Central memory CD4-positive, alpha-beta T cell (primary cell): ENCODE measurements at places on chromosomes 2 and 18.

GRCh38 chr18:60266558-60266957 is 106.0 kb downstream of the MC4R start:
- DNase-seq: no peak

DNA sequence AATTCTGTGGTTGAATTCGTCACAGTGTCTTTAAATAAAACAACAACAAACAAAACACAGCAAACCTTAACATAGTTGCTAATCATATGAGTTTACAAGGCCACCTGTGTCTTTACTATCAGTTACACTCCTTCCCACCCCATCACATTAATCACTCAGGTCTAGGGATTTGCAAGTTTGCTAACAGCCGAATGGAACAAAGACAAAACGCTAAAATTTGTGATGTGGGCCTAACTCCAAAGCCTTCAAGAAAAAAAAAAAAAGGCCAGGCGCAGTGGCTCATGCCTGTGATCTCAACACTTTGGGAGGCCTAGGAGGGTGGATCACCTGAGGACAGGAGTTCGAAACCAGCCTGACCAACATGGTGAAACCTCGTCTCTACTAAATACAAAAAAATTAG is 566 bp upstream of the POLI start:
- no peak for DNase-seq

DNA sequence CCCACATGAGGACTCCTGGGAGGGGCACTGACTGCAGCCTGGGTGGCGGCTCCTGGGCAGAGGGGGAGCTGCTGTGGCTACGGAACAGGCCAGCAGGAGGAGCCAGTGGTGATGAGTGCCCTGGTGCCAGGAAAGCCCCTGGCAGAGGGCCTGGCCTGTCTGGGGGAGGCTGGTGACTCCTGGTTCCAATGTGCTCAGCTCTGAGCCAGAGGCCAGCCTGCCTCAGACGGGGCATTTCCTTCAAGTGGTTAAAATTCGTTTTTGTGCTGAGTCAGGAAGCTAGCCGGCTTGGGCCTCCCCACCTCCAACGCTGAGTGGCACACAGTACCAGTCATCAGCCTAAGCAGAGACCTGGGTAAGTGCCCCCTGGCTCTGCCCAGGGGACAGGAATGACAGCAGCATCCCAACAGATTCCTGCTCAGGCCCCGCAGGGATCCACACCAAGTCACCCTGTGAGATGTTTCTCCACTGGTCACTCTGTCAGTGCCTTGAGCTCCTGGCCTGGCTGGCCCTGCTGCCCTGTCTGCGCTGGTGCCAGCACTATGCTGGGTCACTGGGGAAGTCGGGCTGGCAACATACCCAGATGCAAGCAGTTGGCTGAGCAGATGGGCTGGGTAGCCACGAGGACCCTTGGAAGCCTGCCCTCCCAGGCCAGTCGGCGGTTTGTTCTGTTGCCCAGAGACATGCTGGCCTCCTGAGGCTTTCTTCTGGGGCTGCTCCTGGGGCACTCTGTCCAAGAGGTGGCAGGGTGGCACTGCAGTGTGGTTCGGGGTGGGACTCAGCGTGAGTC is 7.1 kb upstream of the KLF11 start:
- DNase-seq: peak; percentile 32

GRCh38 chr2:138030459-138030858 is 66.2 kb downstream of the HNMT start:
- DNase-seq: no peak

- no peak for DNase-seq
Observed at GRCh38 chr2:217740178-217740577, 262.6 kb downstream of the TNS1 start.

DNA sequence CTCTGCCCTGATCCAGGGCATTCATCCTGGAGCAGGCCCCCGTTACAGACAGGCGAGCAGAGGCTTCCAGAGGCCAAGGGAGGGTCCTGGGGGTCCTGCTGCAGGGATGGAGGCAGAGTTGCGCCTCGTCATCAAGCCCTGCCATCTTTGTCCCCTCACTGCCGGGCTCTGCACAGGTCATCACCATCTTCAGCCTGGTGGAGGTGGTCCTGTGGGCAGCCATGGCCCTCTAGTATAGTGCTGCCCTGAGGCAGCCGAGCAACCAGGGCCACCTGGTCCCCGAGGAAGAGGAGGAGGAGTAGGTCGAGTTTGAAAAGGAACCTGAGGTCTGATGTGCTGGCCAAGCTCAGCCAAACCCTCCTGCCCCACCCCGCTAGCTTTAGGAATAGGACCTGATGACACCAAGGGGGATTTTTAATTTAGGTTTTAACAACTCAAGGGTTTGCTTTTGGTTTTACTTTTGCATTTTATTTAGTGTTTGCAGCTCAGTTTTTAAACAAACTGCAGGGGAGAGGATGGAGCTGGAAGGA is 8.8 kb upstream of the ALPI start:
- DNase-seq: no peak

DNA sequence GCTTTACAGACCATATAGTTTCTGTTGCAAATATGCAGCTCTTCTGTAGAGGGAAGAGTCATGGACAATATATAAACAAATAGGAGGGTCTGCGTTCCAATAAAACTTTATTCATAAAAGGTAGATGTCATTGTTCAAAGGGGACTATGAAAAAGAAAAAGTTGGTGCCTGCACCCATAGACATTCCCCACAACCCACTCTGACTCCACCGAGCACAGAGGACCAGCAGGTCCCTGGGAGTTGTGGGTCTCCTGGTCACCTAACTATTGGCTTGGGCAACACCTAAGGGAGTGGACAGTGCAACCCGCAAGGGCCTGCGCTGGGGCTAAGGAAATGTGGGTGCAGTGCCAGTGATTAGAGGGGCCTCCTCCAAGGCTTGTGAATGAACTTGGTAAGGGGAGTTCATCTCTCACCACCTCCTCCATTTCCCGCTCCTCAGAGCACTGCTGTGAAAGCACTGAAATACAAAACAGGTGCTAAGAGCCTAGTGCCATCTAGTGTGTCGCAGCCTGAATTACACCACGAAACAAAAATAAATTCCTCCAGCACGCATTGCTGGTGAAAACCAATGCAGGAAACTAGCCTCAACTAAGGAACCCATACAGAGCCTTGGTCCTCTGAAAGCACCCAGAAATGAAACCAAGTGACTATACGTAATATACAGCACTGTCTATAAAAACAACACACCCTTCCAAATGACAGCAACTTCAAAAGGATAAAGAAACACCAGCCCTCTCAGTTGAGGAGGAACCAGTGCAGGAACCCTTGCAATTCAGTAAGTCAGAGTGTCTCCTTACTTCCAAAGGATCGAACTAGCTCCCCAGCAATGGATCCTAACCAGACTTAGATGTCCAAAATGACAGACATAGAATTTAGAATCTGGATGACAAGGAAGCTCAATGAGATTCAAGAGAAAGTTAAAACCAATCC is 166.6 kb downstream of the RNF144A start:
- no peak for DNase-seq

DNA sequence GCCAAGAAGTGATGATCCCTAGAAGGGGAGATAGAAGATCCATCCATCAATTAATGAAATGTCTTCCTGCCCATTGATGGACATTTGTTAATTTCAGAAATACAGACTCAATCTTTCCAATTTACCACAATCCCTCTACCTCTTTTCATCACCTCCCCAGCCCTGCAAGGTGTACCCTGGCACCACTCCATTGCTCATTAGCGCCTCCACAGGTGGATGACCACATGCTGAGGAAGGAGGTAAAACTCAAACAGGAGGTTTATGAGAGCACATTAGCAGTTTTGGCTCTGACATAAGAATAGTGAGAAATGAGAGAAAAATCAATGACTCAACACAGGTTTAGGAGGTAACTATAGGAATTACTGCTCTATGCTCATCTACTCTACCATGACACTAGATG is 208.0 kb downstream of the C1D start:
- no peak for DNase-seq

- DNase-seq: peak; percentile 26
Observed at GRCh38 chr18:22346401-22346952, 71.2 kb downstream of the CTAGE1 start.

DNA sequence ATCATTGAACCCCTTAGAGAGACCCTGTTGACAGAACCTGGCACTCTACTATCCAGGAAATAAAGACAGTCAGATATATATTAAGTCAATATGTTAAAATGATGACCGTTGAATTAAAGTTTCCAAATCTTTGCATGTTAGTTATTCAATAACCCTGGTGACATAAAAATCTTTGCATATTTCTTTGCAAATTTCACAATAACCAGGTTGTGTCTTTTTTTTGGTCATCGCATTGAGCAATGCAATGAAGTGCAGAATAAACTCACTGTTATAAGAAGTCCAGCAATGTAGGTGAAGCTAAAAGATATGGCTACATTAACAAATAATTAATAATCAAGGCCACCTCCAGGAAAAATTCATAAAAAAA is 596.9 kb downstream of the NYAP2 start:
- DNase-seq: no peak

DNA sequence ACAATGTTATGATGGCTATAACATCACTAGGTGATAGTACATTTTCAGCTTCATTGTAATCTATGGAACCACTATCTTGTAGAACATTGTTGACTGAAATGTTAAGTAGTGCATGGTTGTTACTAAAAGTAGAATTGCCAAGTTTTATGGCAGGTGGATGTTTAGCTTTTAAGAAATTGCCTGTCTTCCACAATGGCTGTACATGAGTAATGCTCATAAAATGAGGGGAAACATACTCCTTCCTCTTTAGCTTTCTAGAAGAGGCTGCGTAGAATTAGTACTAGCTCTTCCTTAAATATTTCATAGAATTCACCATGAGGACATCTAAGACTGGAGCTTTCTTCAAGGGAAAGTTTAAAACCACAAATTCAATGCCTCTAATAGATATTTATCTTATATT is 161.0 kb downstream of the TPGS2 start:
- DNase-seq: no peak

GRCh38 chr18:71168557-71169145 is 879.8 kb downstream of the SOCS6 start:
- DNase-seq: no peak

DNA sequence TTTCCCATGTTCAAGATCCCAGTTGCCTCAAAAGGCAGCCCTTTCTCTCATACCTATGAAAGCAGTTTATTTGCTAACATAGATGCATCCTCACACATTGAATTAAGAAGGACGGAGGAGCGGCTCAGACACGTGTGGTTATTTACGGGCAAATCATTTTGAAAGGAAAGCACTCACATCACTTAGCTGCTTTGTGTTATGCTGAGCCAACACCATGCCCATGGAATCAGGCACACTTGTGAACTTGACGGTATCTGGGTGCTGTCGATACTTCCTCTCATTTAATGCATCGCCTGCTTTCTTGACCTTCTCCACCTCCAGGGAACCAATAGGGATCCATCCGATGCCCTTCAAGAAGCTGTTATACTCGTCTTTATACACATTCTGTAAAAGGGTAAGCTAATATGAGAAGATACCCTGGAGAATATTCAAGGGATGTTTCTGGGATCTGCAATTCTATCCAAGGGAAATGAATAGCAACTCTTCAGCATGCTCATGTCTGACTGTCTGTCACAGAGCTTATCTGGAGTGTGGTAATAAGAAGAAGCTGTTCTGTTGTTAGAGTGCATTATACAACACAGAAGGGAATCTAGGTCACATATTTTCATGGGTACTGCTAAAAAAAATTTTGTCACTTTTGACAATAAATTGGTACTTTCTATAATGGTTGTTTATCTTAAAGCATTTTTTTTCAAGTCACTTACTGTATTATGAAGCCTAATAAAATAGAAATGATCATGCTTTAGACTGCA is 63.3 kb downstream of the NEB start:
- no peak for DNase-seq

GRCh38 chr2:238127165-238128060 is 11.1 kb upstream of the KLHL30 start:
- no peak for DNase-seq

DNA sequence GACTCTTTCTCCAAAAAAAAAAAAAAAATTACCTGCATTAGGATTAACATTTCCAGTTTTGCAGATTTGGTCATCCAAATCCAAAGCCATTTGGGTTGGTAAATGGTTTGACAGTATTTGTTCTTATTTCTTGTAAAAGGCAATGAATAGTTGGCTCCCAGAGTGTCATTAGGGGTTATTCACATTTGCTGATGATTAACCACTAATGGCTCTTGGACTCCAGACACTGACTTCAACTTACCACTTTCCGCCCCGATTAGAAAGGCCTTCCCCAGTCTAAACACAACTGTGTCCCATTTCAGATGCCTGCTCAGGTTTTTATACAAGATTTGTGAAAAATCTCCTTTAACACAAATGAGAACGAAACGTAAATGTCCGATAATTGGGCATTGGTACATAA is 9.6 kb upstream of the TGIF1 start:
- no peak for DNase-seq

DNA sequence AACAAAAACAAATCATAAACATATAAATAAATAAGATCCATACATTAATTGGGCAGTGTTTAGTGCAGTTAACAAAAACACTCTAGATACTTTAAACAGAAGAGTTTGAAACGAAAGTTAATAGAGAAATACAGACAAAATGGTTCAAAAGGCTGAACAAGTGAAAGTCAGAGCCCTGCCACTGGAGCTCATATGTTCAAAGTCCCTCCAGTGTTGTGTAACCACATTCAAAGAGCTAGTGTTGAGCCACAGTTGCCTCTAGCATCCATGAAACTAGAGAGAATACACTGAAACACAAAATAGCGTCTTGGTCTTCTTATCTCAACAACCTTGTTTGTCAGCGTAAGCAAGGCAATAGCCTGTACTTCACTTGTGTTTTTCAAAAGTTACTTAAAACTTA is 1309.8 kb upstream of the NRXN1 start:
- DNase-seq: no peak

GRCh38 chr2:173258701-173259100 is 96.0 kb upstream of the CDCA7 start:
- no peak for DNase-seq

GRCh38 chr18:50961974-50962373 is 5.9 kb upstream of the ELAC1 start:
- no peak for DNase-seq

DNA sequence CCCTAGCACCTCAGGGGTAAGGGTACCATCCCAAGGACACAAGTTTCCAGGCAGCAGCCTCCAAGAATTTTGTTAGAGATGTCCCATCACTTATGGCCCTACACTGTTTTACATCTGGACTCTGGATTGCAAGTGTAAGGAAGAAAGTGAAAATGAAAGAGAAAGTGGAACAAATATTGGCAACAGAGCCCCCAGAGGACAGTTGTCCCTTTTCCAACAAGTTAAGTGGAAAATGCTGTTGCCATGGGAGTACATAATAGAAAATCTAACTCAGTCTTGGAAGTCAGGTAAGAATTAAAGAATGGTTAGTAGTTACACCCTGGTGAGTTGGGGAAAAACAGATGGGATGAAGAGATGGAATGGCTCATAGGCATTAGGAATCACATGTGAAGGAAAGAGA is 50.6 kb downstream of the TTC21B start:
- no peak for DNase-seq

DNA sequence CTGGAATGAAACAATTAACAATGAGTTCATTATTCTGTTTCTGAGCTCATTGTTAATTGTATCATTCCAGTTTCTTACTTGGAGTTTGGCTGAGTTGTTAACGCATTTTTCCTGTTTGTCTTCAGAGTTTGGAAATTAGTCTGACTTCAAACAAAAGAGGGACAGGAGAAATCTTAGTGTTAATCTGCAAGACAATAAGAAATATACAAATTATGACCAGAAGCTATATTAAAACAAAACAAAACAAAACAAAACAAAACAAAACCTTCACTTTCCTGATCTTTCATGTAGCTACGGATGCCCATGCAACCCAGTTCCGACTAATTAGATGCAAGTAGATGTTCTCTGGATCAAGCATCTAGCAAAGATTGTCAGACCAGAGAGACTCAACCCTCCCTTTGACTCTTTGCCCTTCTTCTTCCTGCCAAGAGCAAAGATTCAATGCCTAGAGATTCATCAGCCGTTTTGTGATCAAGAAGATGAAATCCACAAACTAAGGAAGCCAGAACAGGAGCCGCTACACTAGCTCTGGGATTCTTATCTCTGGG is 686.2 kb upstream of the FSHR start:
- DNase-seq: no peak
